ENCODE measurements at places on chromosomes 2 and 18.

- no peak for DNase-seq
Measured at GRCh38 chr2:221792971-221793521, 220.9 kb upstream of the EPHA4 start.

DNA sequence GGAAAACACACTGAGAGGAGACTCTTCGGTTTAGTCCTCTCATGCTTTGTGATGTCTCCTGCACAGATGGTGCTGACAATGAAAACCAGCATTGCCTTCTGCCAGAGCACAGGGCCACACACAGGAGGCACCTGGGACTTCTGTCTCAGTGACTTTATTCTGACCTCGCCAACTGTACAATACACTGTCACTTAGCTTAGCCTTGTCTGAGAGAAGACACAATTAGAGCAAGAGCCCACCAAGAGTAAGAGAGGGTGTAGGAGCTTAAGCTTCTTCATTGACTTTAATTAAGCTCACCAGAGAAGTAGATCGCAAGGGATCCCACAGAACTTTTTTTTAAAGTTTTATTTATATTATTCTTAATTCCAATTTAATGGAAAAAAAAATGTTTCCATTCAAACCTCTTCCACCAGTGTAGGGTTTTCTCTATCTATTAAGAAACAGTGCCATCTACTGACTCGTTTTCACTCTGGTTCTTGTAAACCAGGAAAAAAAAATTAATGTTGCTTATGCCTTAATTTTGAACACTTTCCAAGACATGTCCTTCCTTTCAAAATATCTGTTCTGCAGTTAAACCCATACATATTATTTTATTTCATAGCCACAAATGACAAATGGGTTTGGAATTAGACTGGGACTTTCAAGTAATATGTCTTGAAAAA, 42.4 kb upstream of the DDX18 start:
- DNase-seq: no peak

- DNase-seq: peak; percentile 29
Measured at GRCh38 chr2:172927641-172928357, 147.8 kb upstream of the MAP3K20 start.

DNA sequence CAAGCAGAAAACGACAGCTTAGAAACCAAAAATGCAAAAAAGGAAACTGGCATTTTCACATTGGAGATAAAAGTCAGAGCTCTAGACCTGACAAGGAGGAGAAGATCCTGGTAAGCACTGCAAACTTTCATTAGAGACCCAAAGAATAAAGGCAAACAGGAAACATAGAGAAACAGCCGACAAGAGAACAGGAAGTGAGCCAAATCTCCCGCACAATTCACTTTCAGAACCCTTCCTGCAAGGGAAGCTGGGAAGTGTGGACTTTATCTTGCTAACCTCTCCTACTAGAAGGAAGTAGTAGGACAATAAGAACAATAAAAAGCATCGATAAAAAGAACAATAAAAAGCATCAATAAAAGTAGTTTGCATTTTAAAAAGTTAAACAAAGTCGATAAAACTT, 417.8 kb upstream of the SPHKAP start:
- DNase-seq: no peak

DNA sequence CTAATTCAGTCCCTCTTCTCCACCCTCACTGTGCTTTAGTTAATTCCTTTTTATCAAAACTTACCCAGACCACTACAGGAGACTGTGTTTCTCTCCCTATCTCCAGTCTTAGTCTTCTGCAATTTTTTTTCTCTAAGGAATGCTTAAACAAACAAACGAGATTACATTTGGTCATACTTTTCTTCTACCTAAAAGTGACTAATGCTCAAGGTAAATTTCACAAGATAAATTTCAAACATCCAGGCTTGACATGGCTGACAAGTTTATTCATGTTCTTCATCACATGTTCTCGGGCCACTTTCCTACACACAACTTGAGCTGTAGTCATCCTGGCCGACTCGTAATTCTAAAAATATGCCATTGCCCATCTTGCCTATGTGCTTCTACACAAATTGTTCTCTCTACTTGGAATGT, 23.2 kb upstream of the ACSL3 start:
- no peak for DNase-seq

- peak; percentile 73 for DNase-seq
Measured at GRCh38 chr2:66874411-66874810, 439.5 kb downstream of the MEIS1 start.

DNA sequence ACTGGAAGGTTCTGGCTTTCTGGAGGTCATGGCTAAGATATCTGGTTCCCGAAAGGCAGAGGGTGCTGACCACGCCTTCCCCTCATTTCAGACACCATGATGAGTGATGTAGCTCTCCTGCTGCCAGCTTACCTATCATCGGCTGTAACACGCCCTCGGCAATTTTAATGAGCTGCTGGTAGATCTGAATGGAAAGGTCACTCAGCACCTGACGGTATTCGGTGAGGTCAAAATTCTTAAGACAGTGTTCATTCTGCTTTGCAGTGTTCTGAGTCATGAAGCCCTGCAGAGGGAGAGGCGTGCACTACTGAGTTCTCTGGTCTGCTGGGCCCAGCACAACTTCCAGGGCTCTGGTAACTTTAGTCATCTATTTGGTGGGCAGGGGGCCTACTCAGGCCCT, 25.7 kb upstream of the ACAA2 start:
- DNase-seq: no peak

DNA sequence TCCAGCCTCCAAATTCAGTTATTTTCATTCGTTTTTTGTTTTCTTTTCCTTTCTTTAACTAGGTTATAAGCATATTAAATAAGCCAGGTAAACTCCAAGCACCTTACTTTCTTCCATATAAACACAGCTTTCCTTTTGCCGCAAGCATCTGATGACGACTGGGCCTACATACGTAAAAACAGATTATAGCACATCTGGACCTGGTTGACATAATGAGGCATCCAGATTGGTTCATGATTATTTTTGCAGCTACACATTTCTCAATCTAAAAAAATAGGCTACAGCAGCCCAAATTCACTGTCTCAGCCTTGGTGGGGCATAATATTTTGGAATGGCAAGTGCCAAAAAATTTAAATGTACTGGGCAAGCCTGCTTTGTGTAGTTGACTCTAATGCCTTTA, 7.7 kb downstream of the CYP1B1 start:
- DNase-seq: no peak

- peak; percentile 80 for DNase-seq
Measured at GRCh38 chr2:55693181-55694125, at the start of gene PNPT1. TSS of gene PNPT1 (minus strand) at chr2:55693844. CDS start at chr2:55693823, 21 bp downstream.

Measured in fibroblast of skin of left biceps (primary cell).